ENCODE measurements at places on chromosomes 2 and 18. TPM values are rescaled to one million over a fixed set of nuclear protein-coding genes. Genes with fewer than 3 reads are reported as not detected.

The PLA2R1 gene
- polyA plus RNA-seq = 1.9 TPM

The CYP27C1 gene
- 5.1 TPM for polyA plus RNA-seq

The HOXD10 gene
- 0.24 TPM for polyA plus RNA-seq

The AFTPH gene
- polyA plus RNA-seq = 17.5 TPM

The TUBA3E gene
- polyA plus RNA-seq = not detected

The RNU2-63P gene
- not detected for polyA plus RNA-seq

Data from forelimb muscle (tissue), 1 donor.